ENCODE measurements at places on chromosomes 3 and 15.

DNA sequence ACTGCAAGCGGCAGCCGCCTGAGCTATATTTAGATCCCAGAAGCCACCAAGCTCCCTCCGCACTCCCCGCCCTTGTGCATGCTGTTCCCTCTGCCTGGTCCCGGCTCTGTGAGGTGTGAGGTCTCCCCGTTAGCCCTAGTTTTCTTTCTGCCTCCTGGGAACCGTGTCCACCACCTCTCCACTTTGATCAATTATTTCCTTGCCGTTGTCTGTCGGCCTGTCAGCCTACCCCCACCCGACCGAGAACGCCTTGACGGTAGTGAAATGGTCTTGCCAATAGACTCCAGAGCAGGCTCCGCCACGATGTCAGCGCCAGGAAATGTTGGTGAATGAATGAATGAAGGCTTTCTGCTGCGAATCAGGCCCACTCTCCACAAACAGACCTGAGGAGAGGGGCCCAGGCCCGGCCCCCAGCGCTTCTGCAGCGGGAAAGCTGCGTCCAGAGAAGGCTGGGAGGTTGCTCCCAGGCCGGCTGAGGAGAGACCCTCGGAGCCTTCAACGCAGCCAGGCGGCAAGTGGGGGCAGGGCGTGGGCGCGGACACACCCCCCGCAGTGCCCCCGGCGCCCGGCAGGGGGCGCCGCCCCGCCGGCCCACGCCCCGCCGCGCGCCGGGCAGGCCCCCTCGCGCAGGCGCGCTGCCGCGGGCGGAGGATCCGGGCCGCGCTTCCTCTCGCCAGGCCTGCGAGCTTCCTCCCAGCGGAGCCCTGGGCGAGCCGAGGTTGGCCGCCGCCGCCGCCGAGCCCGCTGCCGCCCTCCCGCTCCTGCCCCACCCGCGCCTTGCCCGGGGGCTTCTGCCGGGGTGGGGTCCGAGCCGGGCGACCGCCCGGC is at the start of gene CSK:
Gene CSK (plus strand): TSS at position 650 of the 828 bp plus-strand sequence. CDS start 16,218 bp downstream, outside the sequence.
- peak; percentile 91 for DNase-seq

GRCh38 chr15:51096976-51097375 is 2.3 kb upstream of the TNFAIP8L3 start:
- no peak for DNase-seq

GRCh38 chr3:52086976-52087663 is 30.7 kb upstream of the DUSP7 start:
- DNase-seq = no peak

DNA sequence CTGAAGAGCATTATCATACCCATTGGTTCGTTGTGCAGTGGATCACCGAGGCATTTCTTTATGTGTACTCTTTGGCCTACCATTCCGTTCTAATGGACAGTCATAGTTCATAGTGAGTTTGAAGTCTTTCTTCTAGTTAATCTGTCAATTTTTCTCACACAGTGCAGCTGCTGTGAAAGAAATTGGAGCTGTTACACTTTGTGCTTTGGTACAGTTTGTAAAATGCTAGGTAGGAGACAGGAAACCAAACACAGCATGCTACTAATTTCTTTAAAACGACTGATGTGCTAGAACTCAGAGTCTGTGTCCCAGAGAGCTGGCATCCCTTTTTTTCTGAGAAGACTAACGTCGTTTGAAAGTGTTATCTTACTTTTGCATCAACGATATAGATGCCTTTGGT is 218.9 kb downstream of the CNTN4 start:
- DNase-seq = no peak

GRCh38 chr15:40688932-40689799 is 5.8 kb upstream of the RAD51 start:
- DNase-seq = no peak

DNA sequence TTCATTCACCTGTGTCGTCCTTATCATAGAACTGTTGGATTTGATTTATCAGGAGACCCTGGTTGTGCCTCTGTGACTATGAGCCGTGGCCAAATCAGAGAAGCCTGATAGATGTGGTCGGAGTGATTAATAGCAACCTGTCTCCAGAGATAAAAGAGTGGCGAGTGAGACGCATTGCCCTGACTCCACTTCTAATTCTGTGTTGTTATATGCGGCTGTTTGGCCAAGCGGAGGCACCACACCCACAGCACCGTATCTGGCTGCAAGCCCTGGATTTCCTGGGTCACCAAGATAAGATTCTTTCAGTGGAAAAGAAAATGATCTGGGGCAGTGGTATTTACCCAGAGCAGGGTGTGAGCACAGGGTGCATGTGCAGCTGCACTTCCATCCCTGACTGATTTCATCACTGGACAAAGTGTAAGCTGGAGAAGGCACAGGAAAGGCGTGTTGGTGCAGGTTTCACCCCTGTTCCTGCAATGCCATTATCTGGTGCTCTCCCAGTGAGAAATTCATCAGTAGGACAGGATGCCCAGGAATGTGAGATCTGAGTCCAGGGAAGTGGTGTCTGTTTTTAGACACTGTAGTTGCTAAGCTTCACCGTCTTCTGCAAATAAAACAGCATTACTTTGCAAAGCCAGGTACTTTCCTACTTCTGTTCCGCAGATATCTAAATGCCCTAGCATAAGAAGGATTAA is 84.6 kb downstream of the CD47 start:
- DNase-seq = no peak

DNA sequence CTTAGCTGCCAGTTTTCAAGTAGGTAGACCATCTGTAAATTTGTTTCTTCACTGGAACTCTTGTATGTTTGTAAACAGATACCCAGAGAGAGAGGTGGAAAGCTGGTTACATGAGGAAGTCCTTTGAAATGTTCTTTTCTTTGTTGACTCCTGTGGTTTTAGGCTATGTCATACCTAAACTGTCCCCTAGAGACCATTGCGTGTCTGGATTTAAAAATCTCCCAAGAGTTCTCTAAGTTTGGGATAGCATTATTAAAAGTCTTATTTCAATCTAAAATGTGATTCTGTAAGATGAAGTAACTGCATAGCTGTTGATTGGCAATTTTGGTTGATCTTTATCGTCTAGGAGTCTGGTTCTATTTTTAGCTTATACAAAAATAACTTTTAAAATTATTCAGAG is 127.2 kb downstream of the GHSR start:
- no peak for DNase-seq

- DNase-seq = no peak
These were observed 22.0 kb downstream of the SST start for GRCh38 chr3:187648177-187648576.

DNA sequence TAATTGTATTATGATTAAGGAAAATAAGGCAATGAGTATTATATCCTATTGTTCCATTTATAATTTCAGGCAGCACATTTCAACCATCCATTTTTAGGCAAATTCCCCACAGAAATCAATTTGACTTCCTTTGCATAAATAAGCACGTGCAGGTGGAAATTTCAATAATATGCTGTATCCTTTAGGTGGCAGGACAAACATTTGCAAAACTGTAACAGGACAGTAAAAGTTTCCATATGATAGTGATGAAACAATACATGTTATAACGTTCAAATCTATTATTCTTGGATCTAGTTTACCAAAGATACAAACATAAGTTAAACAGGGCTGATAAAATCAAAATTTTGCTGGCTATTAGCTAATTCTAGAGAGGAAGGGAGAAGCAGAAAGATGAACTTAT is 8.5 kb downstream of the UACA start:
- DNase-seq = no peak

DNA sequence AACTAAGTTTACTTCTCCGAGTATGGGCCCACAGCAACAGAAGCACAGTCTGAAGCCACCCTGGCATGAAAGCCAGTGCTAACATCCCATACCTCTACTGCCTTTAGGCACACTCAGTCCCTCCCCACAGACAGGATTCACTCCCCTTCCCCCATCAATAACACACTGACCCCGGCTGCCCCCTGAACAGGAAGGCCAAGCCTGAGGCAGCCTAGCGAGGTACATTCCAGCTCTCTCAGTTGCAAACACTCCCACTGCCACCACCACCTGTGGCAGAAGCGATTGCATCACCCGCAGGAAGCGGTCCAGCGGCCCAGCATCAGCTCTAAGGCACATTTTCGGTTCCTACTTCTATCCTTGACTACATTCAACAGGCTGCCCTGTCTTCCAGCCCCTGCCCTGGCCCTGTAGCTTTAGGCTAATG is 7.0 kb upstream of the BMF start:
- no peak for DNase-seq

- DNase-seq = no peak
These were observed 60.5 kb downstream of the COL6A5 start for GRCh38 chr3:130405956-130406355.

DNA sequence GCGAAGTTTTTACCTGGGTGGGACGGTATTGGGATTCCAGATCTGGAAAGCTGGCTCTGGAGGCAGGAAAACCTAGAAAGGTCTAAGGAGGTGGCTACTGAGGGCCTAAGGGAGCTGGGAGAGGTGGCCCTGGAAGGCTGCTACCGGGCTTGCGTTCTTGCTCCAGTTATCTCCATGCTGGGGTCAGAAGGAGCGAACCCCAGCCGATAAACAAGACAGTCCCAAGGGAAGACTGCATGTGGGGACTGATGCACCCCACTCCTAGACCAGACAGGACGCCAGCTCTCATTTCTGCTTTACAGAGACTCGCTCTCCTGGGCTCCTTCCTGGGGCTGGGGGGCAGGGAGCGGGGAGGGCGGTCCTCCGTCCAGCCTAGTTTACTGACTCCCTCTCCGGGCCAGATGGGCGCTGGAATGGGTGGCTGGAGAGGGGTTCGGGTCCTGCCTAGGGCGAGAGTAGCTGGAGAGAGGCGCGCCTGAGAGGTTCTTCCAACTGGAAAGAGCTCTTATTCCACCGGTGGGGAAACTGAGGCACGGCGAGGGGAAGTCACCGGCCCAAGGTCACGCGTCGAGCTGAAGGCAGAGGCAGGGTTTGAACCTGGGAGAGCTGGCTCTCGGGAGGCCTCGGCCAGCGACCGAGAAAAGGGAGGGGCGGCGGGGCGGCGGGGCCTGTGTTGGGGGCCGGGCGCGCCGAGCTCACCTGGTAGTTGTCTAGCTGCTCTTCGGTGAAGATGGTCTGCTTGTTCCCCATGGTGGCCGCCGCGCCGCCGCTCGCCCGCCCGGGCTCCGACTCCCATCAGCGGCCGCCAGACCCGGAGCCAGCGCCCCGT is 565 bp downstream of the CIB2 start:
- peak; percentile 70 for DNase-seq

DNA sequence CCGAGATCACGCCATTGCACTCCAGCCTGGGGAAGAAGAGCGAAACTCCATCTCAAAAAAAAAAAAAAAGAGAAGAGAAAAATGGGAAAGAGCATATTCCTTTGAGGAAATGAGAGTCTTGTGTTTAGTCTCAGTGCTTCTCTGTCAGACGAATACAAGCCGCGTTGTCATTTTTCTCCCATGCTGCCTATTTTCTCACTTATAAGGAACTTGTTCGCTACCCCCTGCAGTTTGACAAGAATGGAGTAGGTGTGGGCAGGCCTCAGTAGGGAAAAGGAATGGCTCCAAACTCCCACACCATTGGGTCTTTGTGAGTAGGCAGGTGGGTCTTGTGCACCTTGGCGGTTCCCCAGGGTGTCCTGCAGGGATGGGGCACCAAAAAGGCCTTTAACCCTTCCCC is 6.5 kb downstream of the GPR160 start:
- DNase-seq = no peak

DNA sequence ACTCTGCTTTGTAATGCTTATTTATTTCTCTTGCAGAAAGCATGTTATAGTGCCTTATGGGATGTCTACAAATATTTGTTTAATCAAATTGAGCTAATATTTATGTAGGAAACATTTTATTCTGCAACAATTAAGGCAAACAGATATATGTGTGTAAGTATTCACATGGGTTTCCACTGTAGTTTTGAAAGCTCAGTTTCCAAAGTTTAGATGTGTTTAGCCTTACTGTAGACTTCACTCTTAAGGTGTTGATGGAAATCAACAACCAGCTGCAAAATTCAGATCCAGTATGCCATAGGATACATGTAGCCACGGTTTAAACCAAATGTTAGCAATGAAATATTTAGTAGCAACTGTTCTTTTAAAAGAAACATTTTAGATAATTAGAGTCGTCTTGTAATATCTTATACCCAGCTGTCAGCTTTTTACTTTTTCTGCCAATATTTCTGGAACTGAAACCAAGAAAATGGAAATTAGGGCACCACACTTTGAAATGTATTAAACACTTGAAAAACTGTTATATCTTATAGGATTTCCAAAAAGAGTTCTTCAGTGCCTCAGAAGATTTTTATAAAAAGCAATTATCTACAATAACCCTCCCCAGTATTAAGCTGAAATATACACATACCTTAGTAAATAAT is 18.5 kb downstream of the PIK3CA start:
- no peak for DNase-seq

DNA sequence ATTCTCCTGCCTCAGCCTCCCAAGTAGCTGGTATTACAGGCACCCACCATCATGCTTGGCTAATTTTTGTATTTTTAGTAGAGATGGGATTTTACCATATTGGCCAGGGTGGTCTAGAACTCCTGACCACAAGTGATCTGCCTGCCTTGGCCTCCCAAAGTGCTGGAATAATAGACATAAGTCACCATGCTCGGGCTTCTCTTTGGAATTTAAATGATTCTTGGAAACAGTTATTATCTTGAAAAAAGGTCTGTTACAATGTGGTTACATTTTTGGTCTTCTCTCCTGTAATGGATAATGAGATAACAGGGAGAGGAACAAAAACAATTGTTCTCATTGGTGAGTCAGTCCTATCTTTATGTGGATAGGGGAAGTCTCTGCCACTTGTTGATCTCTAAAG is 59.8 kb upstream of the AADACL2 start:
- DNase-seq = no peak

GRCh38 chr3:14223595-14223994 is 45.0 kb downstream of the LSM3 start:
- no peak for DNase-seq

DNA sequence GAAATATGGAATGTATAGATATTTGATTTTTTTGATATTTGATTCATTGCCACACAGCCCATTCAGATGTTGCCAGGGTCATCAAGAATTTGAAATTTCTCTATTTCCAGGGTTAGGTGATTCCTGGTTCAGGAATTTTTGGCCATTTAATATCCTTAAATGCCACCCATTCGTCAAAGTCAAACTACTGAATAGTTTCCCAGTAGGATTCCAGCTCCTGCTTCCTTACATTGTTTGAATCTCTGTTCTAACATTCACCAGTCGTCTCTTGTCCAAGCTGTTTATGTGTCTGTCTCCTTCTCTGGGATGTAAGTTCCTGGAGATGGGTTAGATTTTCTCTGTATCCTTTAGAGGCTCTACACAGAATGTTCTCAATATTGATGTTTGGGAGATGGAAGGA is 124.9 kb upstream of the TLE3 start:
- no peak for DNase-seq

All from cardiac septum (tissue), 1 donor.